ENCODE measurements at places on chromosomes 1 and 21.

GRCh38 chr21:35203093-35203977 is 154.2 kb upstream of the RUNX1 start:
- DNase-seq = no peak

DNA sequence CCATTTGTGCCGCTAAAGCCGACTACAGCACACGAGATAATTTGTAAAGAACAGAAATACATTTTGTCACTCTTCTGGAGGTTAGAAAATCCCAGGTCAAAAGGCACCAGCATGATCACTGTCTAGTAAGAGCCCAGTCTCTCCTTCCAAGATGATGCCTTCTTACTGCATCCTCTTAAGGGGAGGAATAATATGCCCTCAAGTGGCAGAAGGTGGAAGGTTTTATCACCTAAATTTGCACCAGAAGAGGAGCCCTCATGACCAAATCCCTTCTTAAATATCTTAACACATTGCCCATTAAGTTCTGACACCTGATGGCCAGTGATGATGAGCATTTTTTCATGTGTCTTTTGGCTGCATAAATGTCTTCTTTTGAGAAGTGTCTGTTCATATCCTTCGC is 326.7 kb upstream of the RGS18 start:
- no peak for DNase-seq

DNA sequence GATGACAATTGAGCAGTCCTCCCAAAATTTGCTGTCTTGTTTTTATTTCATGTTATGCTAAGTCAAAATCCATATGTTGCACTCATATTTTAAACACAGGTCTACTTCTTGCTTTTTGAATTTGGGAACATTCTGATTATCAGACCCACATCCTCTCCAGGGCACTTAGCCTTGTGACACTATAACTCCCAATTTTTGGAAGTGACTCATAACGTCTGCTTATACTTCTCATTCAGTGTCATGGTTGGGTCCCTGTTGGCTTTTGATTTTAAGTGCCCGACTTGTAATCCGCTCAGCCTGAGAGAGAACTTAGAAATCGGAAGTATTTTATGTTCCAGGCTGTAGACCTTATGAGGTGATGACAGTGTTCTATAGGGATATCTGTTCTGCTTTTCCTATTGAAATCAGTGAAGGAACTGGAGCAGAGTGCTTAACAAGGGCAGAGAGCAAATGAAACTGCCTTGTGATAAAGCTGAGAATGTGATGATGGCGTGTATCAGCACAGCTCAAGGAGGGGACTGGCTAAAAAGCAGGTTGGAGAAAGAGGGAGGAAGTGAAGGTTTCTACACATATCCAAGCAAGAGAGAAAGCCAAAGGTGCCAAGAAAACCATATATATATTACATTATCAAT is 136.0 kb downstream of the HLX start:
- no peak for DNase-seq

DNA sequence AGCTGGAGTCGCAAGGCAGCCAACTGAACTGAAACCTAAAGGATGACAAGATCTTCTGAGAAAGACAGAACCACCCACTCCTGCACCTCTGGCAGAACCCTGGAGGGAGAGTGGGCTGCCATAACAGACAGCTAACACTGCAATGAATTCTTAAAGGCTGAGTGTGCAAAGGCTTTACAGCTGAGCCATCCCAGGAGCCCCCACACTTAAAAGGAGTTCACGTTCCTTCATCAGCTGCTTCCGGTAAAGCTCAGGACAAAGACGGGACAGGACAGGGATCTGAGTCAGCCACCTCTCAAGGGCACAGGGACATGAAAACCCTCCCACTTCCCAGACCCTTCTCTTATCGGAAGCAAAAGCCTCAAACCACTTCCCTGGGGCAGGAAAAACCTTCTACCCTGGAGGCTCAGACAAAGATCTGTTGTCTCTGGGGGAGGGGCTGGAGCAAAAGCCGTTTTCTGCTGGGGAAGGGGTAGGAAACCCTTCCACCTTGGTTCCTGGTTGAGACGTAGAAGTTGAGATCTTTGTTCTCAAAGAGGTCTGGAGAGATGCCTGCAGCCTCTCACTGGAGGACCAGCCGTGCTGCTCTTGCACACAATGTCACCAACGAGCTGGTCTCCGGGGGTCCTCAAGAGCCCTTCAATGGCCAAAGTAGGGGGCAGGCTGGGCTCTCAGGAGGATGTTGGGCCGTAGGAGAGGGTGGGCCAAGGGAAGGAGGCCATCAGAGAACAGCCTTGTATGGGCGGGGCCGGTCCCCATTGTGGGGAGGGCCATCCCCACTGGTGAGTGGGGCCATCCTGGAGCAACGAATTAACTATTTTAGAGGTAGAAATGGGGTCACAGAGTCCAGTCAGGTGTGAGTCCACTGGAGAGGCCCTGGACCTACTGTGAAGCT is 452.4 kb downstream of the PTPRU start:
- DNase-seq = no peak

DNA sequence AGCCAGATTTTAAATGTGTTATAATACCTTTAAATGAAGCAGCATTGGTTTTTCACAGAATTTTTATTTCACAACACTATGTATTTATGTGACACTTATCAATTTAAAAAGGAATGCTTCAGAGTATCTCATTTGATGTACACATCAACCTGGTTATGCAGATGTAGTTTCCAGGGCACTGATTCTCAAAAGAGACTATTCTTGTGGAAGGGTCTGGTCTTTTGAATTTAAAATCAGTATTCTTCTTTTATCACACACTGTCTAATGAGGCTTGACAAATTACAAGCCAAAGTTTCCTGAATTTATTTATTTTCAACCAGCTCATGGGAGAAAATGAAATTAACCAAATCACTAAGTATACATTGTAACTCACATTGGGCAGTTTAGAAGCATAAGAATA is 87.4 kb downstream of the NTPCR start:
- DNase-seq = no peak

DNA sequence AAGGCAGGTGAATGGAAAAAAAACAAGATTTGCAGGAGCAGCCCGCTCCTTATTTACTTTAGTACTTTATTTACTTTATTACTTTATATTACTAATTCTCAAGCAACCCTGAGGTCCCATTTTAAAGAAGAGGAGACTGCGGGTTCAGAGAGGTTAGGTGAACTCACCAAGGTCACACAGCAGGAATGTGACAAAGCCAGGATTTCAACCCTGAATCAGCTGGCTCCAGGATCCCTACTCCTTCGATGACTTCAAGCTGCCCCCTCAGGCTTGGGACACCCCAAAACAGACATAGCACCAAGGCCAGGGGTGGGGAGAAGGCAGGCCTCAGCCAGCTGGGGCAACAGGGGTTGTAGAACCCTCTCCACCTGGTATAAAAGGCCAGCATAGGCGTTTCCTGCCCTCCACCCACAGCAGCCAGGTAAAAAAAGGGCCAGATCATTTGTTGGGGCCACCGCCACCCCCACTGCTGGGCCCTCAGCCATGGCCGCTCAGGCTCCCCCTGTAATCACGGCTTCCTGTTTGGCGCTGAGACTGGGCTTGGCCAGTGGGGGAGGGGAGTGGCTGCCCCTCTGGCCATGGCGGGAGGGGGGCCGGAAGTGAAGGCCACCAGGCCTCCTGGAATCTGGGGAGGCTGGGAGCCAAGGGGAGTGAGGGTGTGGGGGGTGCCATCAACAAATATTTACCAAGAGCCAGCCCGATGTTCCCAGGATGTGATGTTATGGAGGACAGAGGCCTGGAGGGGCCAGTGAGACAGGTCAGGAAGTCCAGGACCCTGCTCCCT is 6.6 kb downstream of the SDC3 start:
- DNase-seq = no peak

DNA sequence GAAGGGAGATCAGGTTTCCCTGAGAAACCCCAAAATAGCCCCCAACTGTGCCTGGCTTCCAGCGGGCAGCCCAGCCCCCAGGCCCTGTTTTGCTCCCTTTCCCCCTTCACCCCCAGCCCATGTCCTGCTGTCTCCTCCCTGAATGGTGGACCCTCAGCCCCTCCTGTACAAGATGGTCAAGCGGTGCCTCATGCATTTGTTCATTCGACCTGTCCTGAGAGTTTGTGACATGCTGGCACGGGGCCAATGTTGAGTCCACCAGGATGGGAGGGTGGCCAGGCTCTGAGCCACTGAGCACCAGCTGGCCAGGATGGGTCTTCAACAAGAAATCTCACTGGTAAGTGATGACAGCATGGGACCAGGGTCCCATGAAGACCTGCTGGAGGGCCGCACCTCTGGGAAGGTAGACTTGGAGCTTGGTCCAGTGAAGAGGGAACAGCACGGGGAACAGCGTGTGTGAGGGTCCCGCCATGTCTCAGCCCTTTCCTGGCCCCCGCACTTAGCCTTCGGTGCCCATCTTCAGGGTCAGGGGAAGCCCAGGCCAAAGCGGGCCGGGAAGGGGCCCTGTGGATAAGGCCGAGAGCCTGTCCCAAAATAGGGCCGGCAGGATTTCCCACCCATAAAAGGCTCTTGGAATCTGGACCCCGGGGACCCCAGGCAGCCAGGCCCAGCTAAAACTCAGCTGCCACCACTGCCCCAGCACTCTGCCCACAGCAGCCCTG is at the start of gene CALML6:
Gene CALML6 (plus strand): TSS at position 290 of the 722 bp plus-strand sequence. CDS start 21 bp downstream, at position 311.
- DNase-seq = no peak

- DNase-seq = no peak
Measured at GRCh38 chr1:20195462-20195780, 9.1 kb upstream of the PLA2G2C start.

DNA sequence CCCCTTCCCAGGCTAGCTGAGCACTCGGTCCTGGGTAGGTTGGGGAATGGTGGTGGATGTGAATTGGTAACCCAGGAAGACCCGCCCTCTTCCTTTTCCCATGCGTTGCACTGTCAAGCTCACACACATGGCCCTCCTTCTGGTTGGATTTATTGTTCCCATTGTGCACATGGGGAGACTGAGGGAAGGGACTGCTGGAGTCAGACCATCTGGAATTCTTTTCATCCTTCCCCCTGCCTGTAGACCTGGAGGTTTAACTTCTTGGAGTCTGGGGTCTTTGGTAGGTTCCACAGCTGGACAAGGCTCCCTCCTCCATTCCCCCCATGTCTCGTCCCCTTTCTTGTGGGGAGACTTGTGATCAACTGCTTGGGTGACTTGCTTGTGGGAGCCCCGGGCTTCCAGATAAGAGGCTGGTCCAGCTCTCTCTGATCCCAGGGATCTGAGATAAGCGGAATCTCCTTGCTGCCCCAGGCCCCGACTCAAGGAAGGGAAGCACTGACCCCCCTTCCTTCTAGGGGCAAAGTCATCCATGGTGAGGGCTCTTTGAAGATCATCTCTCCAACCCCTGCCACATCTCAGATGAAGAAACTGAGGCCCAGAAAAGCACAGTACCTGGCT is 55.7 kb upstream of the SYNC start:
- DNase-seq = no peak

GRCh38 chr1:107640207-107640606 is 324.8 kb downstream of the VAV3 start:
- DNase-seq = no peak

- no peak for DNase-seq
Measured at GRCh38 chr1:159177272-159177907, 6.0 kb downstream of the CADM3 start.

DNA sequence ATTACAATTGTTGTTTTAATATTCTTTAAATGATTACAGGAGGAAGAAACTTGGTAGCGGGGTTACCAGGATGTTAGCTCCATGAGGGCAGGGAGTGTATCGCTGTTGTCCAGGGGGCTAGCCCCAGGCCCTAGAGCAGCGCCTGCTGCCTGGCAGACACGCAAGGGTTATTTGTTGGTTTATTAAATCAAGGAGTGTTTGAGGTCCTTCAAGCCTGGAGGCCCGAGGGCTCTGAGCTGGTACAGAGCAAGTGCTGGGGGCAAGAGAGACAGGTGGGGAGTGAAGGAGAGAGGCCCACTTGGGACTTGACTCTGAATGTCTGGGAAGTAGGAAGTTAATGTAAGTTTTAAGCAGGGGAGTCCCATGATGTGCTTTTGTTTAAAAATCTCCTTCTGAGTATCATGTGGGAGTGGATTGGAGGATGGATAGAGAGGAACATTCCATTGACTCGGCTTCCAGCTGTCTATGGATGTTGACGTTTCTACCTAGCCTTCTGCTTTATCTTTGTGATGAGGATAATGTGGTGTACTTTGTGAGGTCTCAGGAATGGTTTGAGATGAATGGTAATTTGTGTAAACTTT is 8.7 kb downstream of the ITSN1 start:
- DNase-seq = no peak

GRCh38 chr1:192869308-192869940 is 60.6 kb downstream of the RGS2 start:
- no peak for DNase-seq

DNA sequence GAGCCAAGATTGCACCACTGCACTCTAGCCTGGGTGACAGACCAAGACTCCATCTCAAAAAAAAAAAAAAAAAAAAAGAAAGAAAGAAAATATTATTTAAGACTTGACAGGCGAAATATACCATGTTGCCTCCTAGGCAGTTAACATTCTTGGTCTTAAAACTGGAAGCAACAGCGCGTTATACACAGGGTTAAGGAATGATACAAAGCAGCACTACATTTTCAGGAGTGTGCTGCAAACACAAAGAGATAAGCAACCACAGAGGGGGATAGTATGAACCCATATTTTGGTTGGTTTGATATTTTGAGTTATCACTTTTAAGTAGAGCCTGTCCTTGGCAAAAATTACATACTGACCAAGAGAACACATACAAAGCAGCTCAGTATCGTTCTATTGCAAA is 25.1 kb downstream of the USP24 start:
- DNase-seq = no peak

GRCh38 chr1:170729225-170730002 is 65.5 kb downstream of the PRRX1 start:
- DNase-seq = no peak

- no peak for DNase-seq
Measured at GRCh38 chr1:156102633-156103511, 11.6 kb upstream of the LMNA start.

DNA sequence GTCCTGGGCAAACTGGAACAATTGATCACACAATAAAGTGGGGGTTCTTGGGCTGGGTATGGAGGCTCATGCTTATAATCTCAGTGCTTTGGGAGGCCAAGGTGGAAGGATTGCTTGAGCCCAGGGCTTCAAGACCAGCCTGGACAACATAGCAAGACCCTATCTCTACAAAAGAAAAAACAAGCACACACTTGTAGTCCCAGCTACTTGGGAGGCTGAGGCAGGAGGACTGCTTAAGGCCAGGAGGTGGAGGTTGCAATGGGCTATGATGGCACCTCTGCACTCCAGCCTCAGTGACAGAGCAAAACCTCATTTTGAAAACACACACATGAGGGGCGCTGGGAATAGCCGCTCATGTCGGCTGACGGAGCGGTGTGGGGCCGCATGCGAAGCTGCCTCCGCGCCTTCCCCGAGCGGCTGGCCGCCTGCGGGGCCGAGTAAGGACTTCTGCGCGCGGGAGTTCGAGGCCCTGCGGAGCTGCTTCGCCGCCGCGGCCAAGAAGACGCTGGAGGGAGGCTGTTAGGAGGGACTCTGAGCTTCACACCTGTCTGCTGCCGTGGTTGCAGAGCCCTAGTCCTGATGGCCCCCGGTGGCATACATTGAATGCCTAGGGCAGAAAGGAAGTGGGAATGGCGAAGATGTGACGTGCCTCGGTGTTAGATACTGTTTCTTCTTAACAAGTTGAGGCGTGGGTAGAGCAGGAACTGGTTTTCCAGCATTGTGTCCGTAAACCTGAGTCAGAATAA is 59.5 kb downstream of the ACBD3 start:
- DNase-seq = no peak

- no peak for DNase-seq
Measured at GRCh38 chr1:19220991-19221390, 10.9 kb upstream of the UBR4 start.

- no peak for DNase-seq
Measured at GRCh38 chr1:78211483-78212092, 165.8 kb downstream of the GIPC2 start.
